ENCODE measurements at places on chromosomes 1 and 21.

DNA sequence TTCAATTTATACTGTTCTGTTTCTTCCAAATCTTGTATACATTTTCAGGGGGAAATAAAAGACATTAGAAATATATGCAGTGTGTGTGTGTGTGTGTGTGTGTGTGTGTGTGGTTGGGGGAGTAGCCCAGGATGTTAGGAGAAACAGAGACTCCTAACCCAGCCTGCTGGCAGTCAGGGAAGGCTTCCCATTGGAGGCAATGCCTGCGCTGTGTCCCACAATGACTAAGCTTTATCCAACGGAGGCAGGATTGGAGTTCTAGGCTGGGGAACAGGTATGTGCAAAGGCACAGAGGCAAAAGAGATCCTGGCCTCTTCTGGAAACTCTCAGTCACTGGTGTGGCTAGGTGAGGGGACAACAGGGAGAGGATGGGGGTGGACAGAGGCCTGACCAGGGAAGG is 16.5 kb upstream of the ADGRB2 start:
- no peak for DNase-seq

DNA sequence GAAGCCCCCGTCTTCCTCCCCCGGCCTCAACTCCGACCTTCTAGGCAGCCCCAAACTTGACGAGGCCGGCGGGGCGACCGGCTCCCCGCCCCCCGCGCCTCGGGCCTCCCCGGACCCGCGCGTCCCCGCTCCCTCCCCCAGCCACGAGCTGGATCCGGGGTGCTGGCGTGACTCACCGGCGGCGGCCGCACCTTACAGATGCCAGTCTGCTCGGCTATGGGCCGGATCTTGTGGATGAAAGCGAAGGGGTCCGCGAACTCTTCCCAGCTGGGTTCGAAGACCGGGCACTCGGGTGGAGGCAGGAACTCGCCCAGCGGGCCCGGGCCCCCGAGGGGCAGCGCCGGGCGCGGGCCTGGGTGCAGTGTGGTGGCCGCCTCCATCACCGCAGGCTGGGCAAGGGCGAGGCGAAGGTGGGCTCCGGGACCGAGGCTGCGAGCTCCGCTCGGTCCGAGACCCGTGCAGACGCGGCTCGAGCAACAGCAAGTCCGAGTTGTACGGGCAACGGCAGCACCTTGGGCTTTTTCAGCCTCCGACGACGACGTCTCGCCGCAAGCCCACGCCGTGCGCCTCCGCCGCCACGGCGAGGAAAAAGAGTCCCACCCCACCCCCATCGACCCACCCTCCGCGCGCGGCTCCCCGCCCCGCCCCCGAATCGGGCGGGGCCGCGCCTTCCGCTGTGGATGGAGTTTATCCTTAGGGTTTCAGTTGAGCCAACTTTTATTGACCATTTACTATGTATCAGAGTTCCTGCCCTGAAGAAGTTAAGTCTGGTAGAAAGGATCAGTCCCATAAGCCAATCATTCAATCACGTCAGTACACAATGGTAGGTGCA is at the start of gene KDM5B:
KDM5B (minus strand) TSS at position 496 of the 832 bp plus-strand sequence; CDS start at position 380, 116 bp downstream.
- DNase-seq = peak; percentile 88

DNA sequence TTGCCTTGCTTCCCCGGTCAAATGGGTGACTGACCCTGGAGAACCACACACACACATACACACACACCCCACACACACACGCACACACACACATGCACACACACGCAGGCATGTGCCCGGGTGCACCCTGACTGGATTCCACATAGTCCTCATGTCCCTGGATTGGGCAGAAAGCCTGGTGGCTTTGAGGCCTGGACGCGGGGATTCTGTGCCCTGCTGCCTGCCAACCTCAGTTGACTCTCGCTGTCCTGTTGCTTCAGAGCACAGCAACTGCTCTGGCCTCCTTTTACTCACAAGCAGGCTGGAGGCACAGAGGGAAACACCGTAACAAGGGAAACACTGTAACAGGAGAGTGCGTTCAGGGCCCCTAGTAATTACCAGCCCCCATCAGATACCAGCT is 6.4 kb downstream of the RORC start:
- DNase-seq = no peak

DNA sequence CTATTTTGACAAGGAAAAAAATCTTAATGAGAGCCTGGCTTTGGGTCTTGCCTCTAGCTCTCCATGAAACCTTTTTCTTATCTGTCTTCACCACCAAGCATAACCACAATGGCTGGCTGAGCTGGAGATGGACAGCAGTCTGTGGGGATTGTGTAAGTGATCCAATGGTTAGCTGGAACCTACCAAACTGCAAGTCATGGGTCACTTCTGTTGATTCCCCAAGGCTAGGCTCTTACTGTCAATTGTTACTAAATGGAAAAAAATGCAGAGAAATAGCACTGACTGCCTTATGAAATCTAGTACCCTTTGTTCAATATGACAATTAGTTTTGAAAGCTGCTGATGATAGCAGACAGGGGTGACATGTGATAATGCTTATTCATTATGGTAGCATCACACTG is 359.0 kb downstream of the ST6GALNAC3 start:
- DNase-seq = no peak

DNA sequence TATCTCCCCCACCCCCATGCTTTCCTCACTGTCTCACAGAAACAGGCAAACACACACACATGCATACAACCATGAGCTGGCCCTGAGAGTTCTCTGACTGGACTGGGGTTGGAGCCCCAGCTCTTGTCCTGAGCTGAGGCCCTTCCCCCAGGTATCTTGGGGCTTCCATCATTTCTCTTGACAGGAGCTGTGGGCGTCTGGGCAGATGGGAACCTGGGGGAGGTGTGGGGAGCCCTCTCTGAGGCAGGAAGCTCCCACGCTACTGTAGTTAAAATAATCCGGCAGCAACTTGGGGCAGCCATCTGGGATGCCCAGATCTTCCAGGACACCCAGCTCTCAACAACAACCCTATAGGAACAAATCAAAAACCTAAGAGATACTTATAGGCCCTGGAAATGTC is 2.7 kb upstream of the KIF21B start:
- no peak for DNase-seq

- no peak for DNase-seq
Measured at GRCh38 chr1:26524181-26524580, 5.4 kb upstream of the RPS6KA1 start.

All from muscle of arm (tissue), 14 donors.